ENCODE measurements at places on chromosomes 1 and 21.

- no peak for DNase-seq
Measured at GRCh38 chr21:14863745-14864210, 201.0 kb downstream of the NRIP1 start.

GRCh38 chr21:35683664-35684304 lies 376.5 kb downstream of the SETD4 start:
- DNase-seq: no peak

DNA sequence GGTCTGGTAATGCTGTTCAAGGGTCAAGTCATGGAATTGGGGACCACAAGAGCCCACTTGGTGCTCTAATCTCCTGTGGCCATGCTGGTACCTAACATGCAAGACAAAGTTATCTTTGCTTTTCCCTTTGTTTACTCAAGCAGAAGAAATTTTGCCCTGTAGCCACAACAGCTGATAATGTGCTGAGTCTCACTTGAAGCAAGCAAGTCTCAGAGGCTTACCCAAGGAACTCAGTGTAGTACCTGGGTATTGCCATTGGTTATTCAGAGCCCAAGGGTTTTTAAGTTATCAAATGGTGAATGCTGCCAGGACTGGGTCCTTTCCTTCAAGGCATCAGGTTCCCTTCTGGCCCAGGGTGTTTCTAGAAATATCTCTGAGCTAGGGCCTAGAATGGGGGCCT lies 198.9 kb upstream of the RNPC3 start:
- DNase-seq: no peak

DNA sequence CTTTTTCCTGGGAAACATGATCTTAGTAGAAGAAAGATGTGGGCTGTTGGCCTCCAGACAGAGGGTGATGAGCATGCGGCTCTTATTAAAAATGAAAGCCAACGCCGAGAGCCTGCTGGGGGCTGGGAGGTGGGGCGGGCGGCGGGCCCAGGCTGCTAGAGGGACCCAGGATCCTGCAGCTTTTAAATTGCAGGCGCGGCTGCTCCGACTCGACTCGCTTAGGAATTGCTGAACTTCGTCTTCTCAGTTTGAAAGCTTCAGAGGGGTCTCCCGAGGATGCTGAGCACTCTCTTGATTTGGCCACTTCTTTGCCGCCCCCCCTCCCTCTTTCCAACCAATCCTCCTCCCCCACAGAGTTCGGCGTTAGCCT lies 1.2 kb downstream of the AGPAT3 start:
- peak; percentile 59 for DNase-seq

- DNase-seq: no peak
Measured at GRCh38 chr1:61808968-61809367, 66.7 kb downstream of the PATJ start.

DNA sequence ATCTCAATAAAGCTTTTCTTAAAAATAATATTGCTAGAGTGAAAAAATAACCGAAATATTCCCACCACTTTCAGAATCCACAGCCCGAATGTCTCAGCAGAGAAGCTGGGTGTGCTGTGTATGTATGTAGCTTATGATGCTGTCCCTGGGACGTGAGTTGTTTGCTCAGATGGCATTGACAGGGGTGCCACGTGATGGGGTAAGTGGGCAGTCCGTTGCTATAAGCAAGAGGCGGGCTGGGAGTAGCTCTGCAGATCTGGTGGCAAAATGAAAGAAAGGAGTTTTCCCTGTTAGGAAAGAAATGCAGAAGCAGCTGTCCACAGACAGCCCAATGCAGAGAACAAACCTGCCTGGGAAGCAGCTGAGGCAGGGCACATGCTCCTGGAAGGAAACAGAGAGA lies 3.8 kb upstream of the FAM20B start:
- peak; percentile 82 for DNase-seq

DNA sequence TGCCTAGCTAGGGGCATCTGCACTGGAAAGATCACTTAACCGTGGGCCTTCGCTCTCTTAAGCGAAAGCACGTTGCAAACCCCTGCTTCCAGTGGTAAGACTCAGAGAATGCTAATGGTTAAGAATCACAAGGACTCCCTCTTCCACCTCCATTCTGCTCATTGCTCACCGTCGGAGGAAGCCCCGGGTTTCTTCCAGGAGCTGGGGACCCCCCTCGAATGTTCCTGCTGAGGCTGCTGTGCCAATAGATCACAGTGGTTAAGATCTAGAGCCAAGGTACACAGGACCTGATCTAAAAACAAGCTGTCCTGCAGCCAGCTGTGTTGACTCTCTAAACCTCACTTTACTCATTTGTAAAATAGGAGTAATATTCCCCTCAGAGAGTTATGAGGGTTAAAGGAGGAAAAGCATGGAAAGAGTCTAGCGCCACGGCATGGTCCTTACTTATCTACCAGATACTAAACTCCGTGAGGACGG lies 765 bp downstream of the VAMP3 start:
- DNase-seq: no peak

DNA sequence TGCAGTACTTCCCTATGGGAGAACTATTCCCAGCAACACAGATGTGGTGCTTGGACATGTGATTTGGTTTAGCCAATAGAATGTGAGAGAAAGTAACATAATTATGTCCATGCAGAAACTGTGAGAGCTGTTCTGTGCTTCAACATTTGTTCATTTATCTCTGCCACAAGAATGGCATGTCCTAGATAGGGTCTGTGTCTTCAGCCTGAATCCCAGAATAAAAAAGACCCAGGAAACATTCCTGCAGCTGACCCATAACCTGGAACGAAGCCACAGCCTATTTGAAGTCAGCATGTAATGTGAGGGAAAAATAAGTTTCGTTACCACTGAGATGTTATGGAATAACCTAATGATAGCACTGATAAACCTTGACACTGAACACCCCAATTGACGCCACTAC lies 552.0 kb upstream of the USP24 start:
- no peak for DNase-seq

GRCh38 chr1:1243807-1244191 lies 2.7 kb downstream of the C1QTNF12 start:
- DNase-seq: no peak

GRCh38 chr21:16674949-16675348 lies 837.9 kb upstream of the CXADR start:
- no peak for DNase-seq

DNA sequence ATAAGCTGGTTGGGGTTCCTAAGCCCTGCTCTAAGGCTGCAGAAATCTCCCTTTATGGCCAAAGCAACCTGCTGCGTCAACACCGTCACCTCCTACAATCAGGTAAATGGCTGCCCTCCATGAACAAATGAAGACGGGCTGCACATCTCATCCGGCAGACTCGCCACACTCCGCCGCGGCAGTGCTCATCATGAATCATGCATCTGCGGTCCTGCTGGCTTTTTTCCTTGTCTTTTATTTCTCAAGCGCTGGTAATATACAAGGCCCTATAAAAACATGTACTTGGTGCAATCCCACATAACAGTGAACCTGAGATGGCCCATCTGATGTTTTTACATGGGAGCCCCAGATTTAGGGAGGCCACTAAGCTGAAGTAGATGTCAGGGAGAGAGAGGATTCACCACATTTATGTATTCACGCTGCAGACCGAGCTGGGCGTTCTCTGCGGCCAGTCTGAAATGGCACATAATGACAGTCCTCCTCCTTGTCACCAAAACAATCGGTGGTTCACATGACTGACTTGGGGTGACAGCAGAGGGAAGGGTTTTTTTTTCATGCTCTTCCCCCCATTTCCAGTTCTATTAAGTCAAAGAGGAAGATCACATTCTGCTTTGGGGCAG lies 91.6 kb downstream of the KAZN start:
- no peak for DNase-seq

GRCh38 chr1:85349224-85349623 lies 72.8 kb upstream of the BCL10 start:
- DNase-seq: no peak

DNA sequence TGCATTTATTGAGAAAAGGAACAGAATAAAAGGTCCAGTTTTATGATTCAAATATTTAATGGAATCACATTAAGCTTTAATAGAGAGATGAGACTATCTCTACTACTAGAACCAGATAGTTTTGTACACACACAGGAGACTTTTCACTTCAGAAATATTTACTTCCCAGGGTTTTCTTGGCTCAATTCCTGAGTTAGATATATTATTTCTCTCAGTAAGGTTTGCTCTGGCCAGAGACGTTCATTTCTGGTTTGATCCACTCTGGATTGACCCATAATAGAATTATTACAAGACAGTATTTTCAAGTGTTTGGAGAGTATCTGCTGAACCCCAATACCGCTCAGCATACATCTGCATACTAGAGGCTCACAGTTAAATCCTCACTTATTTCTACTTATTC lies 1.3 kb upstream of the RCOR3 start:
- DNase-seq: no peak

DNA sequence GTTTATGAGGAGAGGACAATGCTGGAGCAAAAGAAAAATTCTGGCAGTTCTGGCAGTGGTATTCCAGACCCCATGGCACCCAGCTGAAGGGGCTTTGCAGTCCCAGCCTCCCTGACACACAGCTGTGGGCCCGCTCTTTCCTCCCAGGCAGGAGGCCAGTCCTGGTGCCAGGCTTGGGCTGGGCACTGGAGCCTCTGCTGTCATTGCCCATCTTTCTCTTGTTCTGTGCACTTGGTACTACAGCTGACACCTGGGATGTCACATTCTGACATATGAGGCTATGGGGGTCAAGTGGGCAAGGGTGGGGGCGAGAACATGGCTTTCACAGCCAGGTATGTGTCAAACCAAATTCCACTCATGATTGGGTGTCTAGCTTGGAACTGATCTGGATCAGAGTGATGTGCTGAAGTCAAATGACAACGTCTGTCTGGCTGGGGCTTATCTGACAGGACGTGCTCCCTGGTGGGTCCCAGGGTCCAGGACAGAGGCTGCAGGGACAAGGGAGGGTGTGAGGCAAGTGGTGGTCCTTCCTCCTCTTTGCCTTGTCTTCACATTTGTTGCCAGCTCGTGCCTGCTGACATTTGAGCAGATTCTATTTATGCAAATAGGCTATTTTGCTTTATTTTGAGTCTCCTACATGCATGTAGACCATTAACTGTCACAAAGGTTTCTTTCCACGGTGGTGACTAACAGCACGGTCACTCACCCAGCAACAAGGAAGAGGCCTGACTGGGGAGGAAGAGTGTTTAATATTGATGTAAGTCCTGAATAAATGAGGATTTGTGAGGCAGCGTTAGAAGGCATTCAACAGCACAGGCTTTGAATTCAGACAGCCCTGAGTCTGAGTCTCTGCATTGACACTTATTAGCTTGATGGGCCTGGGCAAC lies 336.3 kb downstream of the PBX1 start:
- no peak for DNase-seq

- DNase-seq: no peak
Measured at GRCh38 chr1:105231378-105231777, 1481.7 kb downstream of the AMY1C start.

DNA sequence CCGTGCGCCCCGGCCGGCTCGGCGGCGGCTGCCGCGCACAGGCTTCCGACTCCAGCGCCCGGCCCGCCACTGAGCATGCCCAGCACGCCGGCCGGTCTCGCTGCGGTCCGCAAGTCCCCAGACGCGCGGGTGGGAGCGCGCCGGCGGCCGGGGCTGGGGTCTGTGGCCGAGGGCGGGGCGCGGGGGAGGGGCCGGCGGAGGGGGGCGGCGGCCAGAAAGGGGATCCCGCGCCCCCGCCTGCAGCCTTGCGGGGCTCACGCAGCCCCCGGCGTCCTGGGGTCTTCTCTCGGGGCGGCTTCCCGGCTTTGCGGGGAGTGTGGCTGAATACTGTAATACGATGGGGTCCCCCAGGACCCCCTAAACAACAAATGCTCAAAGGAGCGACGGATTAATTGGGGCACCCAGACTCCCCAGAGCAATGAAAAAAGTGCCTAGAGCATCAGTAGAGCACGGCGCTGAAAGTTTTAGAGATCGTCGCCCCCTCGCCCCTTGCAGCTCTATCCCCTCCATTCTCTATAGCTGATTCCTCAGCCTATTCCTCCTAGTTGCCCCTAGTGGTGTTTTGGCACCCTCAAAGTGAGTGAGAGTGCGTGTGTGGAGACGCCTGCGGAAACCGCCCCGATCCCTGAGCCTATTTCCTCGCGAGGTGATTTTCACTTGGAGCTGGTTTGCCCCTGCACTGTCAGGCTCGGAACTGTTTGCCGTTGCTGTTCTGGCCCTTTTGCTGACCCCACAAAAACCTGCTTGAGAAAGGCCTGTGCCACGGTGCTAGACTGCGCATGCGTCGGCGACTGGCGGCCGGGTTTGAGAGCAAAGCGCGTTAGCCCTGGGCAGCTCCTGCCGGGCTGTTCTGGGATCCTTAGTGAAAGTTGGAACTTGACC lies at the start of gene VAV3:
Gene VAV3, minus strand, starts transcription at position 71 of the 882 bp plus-strand sequence. CDS start 311 bp downstream, outside the sequence.
- DNase-seq: peak; percentile 77
